AG09309 (cell line): ENCODE measurements at places on chromosomes 7 and 10.

DNA sequence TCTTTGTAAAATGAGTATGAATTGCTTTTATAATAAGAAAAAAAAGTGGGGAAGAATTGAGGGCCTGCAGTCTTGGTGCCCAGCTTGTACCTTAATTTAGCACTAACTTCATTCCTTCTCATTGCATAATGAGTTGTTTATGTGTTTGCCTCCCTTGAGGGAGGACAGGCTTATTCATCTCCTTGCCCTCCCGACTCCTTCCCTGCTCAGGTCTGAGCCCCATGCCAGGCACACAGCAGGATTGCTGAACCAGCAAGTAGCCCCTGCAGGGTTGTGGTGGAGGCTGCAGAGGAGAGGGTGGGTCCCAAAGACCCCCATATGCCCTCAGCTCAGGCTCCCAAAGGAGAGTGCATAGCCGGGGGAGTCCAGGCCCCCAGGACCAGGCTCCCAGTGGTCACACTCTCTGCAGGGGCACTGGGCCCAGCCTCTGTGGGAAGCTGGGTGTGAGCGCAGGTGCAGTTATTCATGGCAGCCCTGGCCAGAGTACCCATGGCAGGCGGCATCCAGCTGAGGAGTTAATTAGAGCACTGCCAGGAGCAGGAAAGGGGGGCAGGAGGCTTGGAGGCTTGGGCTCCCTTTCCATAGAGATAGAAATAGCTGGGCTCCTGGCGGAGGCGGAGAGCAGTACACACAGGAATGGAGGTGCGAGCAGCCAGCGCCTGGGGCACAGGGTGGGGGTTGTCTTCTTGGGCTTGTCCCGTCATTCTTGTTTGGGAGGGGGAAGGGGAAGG is 28.2 kb upstream of the GOLGA7B start:
- DNase-seq, result no peak

DNA sequence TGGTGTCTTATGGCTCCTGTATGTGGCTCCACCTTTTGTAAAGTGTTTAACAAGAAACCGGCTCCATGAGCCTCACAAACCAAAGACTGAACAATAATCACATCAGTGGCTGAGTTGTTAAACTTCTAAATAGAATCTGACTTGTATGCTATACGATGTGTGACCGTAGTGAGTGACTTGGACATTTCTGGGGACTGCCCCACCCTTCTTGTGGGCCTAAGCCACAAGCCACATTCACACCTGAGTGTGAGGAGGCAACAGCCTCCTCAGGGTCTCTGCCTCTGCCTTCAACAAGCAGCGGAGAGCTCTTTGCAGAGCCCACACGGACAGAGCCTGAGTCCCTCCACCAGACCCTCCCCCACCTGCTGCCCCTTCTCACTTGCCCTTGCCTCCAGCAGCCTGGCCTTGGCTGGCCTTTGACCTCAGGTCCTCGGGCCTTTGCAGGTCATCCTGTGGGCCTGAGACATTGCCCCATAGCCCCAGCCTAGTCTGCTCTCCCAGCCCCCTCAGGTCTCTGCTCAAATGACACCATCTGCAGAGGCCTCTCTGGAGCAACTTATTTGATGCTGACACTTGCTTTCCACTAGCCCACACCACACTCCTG is 156.8 kb upstream of the TNS3 start:
- no peak for DNase-seq

DNA sequence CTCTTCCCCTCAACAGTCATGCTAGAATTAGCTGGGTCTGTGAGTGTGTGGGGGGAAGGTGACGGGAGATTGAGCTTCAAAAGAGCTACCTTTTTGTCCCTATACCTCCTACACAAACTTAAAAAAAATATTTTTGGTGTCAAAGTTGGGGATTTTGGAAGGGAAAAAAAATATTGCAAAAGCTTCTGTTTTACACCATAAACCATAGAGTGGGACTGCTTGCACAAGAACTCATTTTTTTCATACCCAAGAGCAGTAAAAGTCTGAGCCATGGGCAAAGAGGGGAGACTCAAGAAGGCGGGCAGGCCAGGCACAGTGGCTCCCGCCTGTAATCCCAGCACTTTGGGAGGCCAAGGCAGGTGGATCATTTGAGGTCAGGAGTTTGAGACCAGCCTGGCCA is 9.4 kb upstream of the ZDHHC4 start:
- no peak for DNase-seq

- DNase-seq, result no peak
Observed at GRCh38 chr10:87930934-87931835, 67.8 kb downstream of the PTEN start.

GRCh38 chr7:55133630-55134358 is 115.0 kb downstream of the EGFR start:
- DNase-seq, result peak; percentile 94

DNA sequence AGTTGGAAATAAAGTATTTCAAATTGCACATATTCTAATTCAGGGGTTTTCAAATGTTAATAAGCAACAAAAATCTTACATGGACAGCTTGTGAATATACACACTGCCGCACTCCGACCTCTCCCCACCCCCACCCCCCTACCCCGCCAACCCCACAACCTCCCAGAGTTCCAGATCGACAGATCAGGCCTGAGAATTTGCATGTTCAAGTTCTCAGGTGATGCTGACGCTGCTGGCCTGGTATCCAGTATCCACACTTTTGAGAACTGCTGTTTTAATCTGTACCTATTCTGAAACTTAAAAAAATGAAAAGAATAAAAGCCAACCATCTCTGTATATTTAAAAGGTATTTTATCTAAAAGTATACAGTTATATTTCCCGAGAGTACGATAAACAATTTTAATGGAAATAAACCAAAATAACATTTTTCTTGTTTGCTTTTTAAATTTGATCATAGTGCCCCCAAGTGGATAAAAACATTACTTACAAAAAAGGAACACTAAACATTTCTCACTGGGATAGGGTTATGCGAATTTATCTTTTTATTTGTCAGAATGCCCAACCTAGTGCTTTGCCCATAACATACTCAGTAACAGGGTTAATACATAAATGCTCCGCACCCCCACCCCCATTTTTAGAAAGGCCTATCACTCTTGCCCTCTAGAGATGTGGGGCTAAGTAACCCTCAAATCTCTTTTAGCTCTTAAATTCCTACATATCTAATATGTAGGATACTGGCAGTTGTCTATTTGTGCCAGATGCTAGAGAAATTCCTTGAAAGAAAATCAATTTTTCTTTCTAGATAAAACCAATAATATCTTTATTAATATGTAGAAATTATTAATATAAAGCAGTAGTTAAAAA is 166.3 kb downstream of the RNF133 start:
- DNase-seq, result no peak

DNA sequence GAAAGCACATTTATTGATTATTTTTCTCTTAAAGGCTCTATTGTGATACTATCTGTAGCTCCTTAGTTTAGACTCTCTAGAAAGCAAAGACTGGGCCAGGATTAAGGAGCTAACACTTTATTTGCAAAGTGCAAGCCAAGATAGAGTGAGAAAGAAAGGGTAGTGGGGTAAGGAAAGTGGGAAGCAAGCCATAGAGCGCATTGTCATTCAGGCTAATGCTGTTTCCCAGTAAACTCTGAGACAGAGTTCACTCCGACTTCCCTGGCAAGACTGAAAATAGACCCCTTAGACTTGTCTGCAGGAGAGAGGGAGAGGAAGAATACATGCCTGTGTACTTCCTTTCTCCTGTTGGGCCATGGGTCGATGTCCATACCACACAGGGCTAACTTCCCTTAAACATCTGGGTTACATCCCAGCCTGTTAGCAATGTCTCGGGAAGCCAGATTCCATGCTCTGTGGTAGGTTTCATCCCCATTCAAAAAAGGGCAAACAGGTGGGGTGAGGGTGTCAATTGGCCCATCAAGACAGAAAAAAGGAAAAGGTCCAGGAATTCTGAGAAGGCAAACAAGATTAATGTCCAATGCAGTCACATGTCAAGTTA is 875.8 kb upstream of the CELF2 start:
- DNase-seq, result no peak

GRCh38 chr10:12322583-12323131 is 26.7 kb upstream of the CAMK1D start:
- no peak for DNase-seq

GRCh38 chr7:147170341-147171012 is 1053.9 kb downstream of the CNTNAP2 start:
- no peak for DNase-seq

DNA sequence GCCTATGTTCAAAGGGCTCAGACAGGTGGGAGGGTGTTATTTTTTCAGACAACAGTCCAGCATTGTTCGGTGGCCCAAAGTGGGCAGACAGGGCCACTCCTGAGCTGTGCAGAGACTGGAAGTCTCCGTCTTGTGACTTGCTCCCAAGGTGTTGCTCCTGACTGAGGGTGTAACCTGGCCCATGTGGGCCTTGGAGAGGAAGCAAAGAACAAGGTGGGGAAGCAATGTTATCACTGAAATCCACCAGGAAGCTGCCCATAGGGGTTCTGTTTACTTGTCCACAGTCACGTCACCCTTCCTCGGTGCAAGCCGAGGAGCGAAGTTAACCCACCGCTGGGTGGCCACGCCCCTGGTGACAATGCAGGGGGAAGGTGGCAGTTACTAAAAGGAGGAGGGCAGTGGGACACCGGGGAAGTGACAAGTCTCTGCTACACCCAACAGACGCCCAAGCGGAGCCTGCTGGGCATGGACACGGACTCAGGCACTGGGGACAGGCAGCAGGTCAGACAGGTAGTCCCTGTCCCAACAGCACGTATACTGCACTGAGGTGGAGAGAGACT is 311.6 kb upstream of the MKI67 start:
- DNase-seq, result no peak

GRCh38 chr7:72924386-72924732 is 536 bp upstream of the POM121 start:
- DNase-seq, result no peak

- no peak for DNase-seq
Observed at GRCh38 chr10:86354761-86355540, 11.6 kb downstream of the GRID1 start.

DNA sequence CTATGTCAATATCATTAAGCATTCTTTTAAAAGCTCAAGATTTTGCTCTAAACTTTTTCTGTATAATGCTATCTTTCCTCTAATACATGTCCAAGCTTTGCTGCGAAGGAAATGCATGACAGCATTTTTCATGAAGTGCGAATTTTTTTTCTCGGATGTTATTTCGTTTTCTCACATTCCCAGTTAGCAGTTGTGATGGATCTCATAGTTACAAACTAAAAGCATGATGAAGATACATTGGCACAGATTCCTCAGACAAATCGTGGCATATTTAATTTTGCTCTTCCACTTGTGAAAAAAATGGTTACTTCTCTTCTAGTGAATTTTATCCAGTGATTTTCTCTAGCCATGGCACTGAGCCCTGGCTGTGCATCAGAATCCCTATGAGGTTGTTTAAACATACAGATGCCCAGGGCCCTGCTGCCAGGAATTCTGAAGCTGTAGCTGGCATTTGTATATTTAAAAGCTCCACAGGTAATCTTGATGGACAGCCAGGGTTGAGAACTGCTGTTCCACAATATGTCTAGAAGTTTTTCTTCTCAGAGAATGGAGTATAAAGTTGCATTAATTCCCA is 299.8 kb upstream of the NEBL start:
- no peak for DNase-seq

DNA sequence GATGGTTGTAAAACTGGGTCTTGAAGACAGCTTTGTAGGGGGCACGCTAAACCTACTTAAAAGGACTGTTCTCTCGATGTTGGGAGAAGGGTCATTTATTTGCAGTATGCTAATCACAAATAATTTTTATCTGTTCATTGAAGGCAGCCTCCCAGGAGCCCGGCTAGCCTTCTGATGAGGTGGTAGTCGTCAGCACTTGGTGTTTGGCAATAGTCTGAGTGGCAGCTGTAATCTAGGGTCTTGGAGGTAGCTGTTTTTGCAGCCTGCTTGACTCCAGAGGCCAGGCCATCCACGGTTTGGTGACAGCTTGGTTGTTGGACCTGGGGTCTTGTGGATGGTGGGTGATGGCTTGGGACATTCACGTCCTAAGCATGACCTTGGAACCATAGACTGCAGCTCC is 2.2 kb downstream of the GTF2IRD1 start:
- DNase-seq, result no peak

- DNase-seq, result no peak
Observed at GRCh38 chr10:86711513-86712316, 43.4 kb downstream of the LDB3 start.

GRCh38 chr7:954330-955238 is at the start of gene ADAP1:
Gene ADAP1 (minus strand): TSS chr7:954680. CDS start chr7:954477, 203 bp downstream.
- no peak for DNase-seq

GRCh38 chr10:25698638-25699037 is 235.4 kb upstream of the MYO3A start:
- no peak for DNase-seq

- no peak for DNase-seq
Observed at GRCh38 chr7:131683536-131684125, 127.2 kb upstream of the PODXL start.

DNA sequence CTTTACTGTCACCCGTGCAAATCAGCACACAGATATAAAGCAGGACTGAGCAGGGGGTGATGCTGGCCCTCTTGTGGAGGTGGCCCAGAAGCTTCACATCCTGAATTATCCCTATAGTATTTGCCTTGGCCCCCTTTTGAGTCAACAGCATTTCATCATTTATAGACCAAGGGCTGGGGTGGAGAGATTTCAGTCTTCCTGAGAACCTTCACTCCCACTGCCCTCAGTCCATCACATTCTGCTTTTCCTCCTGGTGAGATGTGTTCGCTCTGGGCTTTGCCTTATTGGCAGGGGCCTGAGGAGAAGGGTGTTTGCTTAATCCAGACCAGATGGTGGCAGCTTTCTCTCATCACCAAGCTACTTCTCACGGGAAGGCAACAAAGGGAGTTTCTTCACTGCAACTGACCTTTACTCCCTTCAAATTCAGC is 47.7 kb downstream of the NOC3L start:
- DNase-seq, result peak; percentile 25
